ENCODE measurements at places on chromosomes 6 and 20. TPM values are rescaled to one million over a fixed set of nuclear protein-coding genes. Genes with fewer than 3 reads are reported as not detected.

- DNase-seq, result no peak
These were observed 43.3 kb downstream of the SCP2D1 start for GRCh38 chr20:18856873-18857272.

GRCh38 chr6:123855506-123855905 lies 51.8 kb downstream of the NKAIN2 start:
- no peak for DNase-seq

DNA sequence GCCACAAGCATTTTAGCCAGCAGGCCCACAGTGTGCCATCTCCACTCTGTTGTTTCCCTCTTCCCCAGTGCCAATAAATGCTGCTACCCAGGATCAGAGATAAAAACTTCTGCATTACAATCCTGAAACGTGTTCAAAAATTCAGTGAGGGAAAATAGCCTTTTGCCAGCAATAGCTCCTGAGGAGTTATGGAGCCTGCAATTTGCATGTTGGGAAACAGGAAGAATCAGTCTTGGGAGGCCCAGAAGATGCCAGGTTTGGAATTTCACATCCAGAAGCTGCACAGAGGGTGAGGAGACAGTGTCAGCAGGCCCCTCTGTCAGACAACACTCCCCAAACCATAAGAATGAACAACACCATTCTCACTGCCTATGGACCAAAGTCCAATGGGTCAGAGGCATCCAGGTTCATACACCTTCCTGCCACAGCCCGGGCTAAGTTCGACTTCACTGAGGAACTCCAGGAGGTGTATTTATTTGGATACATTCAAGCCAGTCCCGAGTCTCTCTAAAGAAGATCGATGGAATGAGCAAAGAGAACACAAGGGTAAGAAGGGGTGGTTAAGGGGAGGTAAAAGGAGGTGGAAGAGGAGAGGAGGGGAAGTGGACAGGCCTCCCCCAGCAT lies 20.8 kb downstream of the RRBP1 start:
- DNase-seq, result no peak

DNA sequence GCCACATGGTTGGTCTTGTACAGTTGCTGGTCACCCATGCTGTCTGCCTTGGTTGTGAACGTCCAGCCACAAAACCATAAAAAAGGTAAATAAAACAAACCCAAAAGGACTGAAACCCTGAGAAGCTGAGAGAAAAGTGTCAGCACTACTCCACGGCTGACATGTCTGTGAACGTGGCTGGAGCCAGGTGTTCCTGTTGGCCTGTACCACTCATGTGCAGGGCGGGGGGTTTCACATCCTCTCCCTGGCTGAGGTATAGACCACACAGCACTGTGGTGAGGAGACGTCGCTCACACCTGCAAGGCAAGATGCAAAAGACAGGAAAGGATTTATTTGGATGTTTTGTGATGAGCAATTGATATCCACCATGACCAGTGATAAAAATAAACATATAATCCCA lies 51.9 kb upstream of the MRPS10 start:
- no peak for DNase-seq

GRCh38 chr6:166999884-167000253 lies 672 bp downstream of the CEP43 start:
- DNase-seq, result no peak

DNA sequence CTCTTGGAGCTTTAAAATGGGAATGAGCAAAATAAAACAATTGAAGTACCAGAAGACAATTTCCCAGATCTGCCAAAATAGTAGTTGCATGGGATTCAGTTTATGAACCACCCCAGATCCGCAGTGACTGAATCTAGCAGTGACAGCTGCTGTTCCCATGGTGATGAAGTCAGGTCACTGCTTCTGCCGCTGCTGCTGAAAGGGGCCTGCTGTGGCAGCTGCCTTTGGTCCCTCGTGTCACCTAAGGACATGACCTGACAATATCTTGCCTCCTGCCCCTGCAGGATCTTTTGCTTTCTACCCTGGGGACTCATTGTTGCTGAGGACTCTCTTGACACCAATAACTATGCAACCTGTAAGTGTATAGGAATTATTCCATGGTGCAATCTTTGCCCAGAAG lies 34.3 kb upstream of the OGFRL1 start:
- no peak for DNase-seq

- no peak for DNase-seq
These were observed 28.9 kb upstream of the RALGAPA2 start for GRCh38 chr20:20741087-20742045.

GRCh38 chr20:38034961-38035360 lies 1.4 kb downstream of the RPRD1B start:
- DNase-seq, result no peak

DNA sequence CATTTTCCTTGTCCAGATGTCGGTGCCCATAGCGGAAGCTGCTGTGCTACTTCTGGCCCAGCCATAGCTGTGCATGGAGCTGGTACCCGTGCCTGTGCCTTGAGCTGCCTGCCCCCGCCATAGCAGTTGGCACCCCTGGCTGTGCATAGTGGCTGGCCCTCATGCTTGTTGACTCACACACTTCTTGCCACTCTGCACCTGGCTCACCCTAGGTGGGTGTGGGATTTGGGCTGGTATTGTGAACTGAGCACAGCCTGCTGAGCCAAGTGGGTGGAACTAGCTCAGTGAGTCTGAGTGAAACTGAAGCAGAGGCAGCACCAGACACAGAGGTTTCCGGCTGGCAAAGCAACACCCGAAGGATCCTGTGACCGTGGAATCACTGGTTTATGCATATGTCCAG lies 689.5 kb upstream of the EYS start:
- DNase-seq, result no peak

GRCh38 chr20:42628683-42629082 lies 561.0 kb downstream of the PTPRT start:
- DNase-seq, result no peak

GRCh38 chr6:152223636-152224035 lies 413.5 kb downstream of the SYNE1 start:
- DNase-seq, result no peak

DNA sequence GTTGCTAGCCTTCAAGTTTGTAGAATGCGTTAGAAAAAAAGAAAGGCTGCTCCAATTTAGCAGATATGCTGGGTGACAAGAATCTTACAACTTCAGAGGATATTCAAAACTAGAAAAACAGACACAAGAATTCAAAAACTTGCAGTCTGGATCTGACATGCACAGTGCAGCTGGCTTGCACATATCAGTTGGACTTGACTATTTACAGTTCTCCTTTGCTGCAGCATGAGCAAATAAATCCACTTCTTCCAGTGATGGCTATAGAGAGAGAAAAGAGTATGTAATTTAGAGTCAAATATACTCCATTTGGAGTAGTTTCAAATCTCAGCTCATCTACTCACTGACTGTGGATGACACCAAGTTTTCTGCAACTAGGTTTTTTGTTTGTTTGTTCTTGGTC lies 247.0 kb downstream of the RIMS1 start:
- DNase-seq, result no peak

DNA sequence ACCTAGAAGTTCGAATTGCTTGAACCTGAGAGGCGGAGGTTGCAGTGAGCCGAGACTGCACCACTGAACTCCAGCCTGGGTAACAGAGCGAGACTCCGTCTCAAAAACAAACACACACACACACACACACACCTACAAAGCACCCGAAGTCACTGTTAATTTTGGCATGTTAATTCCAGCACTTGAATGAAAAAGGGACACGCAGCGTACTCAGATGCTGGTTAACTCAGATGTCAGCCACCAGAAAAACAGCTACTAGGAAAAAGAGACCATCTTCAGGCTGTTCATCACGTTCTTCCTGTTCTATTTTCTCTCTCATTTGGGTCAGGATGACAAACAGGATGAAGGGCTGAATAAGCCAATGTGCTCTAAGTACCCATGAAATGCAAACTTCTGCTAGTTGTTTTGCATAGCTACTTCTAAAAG lies 46.9 kb downstream of the BLOC1S5 start:
- DNase-seq, result no peak

DNA sequence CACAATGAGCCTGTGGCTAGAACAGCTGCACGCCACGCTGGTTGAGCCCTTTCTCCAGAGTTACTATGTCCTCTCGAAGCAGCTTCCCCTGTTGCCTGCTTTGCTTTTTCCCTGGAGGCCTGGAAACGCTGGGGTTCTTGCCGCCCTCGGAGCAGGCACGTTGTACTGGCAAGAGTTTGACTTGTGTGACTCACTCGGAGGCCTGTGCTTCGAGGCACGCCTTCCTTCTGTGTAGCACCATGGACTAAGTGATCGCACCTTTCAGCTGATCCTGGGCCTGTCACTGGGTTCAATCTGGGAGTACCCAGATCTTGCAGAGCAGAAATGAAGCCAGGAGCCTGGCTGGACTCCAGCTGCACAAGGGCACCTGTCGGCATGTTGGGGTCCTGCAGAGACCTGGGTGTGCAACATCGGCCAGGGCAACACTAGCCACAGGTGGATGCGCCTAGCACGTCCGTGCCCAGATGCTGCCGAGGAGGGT lies 5.2 kb downstream of the INSM1 start:
- DNase-seq, result peak; percentile 53

DNA sequence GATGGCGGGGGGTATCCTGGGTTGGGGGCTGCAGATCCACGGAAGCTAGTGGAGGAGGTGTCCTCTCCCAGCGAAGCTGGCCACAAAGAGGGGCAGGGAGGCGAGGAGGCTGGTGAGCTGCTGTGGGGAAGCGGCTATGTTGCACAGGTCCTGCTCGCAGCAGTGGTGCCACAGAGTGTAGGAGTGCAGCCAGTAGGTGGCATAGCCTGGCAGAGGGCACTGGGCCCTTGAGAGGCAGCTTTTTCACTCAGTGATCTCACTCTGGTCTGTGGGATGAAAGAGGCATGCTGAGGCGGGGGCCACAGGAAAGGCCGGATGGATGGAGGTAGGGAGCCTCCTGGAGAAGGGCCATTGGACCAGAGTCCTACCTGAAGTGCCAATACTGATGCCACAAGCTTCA lies 2.9 kb upstream of the LY6G6D start:
- DNase-seq, result no peak

GRCh38 chr6:152981989-152982903 lies 595 bp downstream of the FBXO5 start:
- DNase-seq, result no peak

- no peak for DNase-seq
These were observed 709 bp downstream of the PPP1R16B start for GRCh38 chr20:38805958-38806854.

GRCh38 chr6:11779329-11780096 lies 910 bp upstream of the ADTRP start:
- no peak for DNase-seq

DNA sequence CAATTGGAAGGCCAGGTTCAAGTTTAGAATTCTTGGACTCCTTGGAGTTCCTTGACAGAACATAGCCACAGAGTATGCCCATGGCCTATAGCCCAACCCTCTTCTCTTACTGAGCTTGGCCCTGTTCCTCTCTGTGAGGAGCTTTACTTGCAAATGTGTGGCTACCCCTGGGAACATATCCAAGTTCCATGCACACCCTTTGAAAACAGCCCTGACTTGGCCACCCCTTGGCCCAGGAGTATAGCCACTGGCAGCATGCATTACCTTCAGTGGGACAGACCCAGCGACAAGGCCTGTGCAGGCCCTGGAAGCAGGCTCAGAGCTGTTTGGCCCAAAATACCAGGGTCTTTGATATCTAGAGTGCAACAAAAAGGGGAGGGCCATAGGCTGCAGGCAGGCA lies 19.5 kb upstream of the MAS1 start:
- DNase-seq, result no peak

GRCh38 chr6:12034837-12035236 lies 22.7 kb downstream of the HIVEP1 start:
- DNase-seq, result no peak

Gene GSTA1
- total RNA-seq, result 0.30 TPM

Gene KCNG1
- 5.7 TPM for total RNA-seq

Gene EEF1A2
- total RNA-seq, result 7.1 TPM

Gene SNRNP48
- 11.7 TPM for total RNA-seq

Gene FAM209B
- not detected for total RNA-seq

Gene GPX5
- not detected for total RNA-seq

Measured in HFFc6 (cell line).